ENCODE measurements at places on chromosomes 2 and 18. TPM values are rescaled to one million over a fixed set of nuclear protein-coding genes. Genes with fewer than 3 reads are reported as not detected.

SPHKAP gene
- polyA plus RNA-seq: not detected

ITGA4 gene
- not detected for polyA plus RNA-seq

GRCh38 chr2:129813404-129813803 is 166.1 kb upstream of the RAB6C start:
- H3K36me3 ChIP-seq: no peaks in the 10 kb centered on the region
- H3K27ac ChIP-seq: no peak overlapping the region
- H3K4me1 ChIP-seq: no peaks in the 10 kb centered on the region
- no peak overlapping the region for H3K4me3 ChIP-seq
- peaks cover 32% of the 10 kb centered on the region for H3K27me3 ChIP-seq

GRCh38 chr2:2523461-2524347 is 192.6 kb upstream of the MYT1L start:
- DNase-seq: no peak
- H3K27ac ChIP-seq: no peak overlapping the region
- H3K27me3 ChIP-seq: peaks cover 25% of the 10 kb centered on the region
- H3K4me3 ChIP-seq: no peak overlapping the region
- no peaks in the 10 kb centered on the region for H3K36me3 ChIP-seq

DNA sequence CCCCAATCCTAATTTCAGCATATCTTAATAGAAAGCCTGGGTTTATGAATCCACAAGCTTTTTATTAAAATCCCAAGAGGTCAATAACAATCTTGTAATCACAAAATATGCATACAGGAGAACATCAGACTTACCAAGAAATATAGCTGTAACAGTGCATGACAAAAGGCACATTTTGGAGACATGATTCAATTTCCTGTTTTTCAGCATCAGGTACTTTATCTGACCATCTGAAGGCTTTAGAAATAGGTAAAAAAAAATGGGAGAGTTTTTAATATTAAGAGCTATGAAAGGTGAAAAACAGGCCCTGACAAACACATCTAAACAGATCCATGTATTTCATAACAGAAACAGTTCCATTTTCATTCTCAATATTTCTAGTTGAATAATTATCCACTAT is 89.9 kb upstream of the EFEMP1 start:
- no peaks in the 10 kb centered on the region for H3K4me1 ChIP-seq
- H3K36me3 ChIP-seq: no peaks in the 10 kb centered on the region
- no peak overlapping the region for H3K4me3 ChIP-seq
- H3K27ac ChIP-seq: no peak overlapping the region
- no peak for DNase-seq
- H3K27me3 ChIP-seq: 0 out of 3 replicates have a peak, but pooled peaks cover 9% of the 10 kb centered on the region

DNA sequence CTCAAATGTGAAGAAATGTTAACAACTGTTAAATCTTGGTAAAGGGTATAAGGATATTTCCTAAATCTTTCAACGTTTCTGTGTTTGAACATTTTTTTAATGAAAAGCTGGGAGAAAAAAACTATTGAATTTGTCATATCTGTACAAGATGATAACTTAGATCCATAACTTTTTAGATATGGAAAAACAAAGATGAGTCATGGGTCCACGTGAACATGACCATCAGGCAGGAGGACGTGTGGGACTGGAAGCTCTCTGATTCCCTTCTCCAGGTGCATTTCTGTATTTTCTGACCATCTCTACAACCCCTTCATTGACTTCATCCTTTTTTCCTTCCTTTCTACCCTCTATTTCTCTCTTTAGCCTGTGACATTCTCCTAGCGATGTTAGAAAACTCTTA is 141.6 kb downstream of the DHRS9 start:
- no peak overlapping the region for H3K4me3 ChIP-seq
- no peaks in the 10 kb centered on the region for H3K4me1 ChIP-seq
- DNase-seq: no peak
- no peak overlapping the region for H3K27ac ChIP-seq
- peaks cover 10% of the 10 kb centered on the region for H3K27me3 ChIP-seq

DNA sequence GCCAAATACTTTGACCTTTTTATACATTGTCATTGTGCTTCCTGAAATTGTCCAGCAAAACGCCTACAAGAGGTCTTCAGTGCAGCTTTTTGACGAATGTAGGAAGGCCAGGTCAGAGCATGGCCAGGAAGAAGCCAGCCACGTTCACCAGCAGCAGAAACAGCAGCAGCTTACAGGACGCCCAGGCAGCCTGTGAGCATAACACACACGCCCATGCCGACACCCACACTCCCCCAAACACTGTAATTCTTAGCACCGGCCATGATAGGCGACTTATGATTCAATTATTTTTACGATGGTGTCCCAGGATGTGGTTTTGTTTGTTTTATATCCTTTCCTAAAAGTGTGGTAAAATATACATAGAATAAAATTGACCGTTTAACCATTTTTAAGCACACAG is 249.1 kb upstream of the SALL3 start:
- no peaks in the 10 kb centered on the region for H3K4me1 ChIP-seq
- H3K4me3 ChIP-seq: no peak overlapping the region
- H3K27me3 ChIP-seq: peaks cover 71% of the 10 kb centered on the region
- no peaks in the 10 kb centered on the region for H3K36me3 ChIP-seq
- no peak for DNase-seq

- H3K4me3 ChIP-seq: no peak overlapping the region
- peaks cover 16% of the 10 kb centered on the region for H3K36me3 ChIP-seq
- H3K27ac ChIP-seq: no peak overlapping the region
- no peak for DNase-seq
- no peaks in the 10 kb centered on the region for H3K27me3 ChIP-seq
- peaks cover 15% of the 10 kb centered on the region for H3K4me1 ChIP-seq
Measured at GRCh38 chr2:121471532-121472469, 58.9 kb upstream of the RNU4ATAC start.
